ENCODE measurements at places on chromosomes 12 and 14.

- DNase-seq: no peak
These were observed 3.2 kb upstream of the TBX5 start for GRCh38 chr12:114408886-114409851.

GRCh38 chr14:58082491-58083098 is 69.4 kb downstream of the ARMH4 start:
- DNase-seq: no peak

- no peak for DNase-seq
These were observed 103.1 kb downstream of the RFLNA start for GRCh38 chr12:124397807-124398577.

DNA sequence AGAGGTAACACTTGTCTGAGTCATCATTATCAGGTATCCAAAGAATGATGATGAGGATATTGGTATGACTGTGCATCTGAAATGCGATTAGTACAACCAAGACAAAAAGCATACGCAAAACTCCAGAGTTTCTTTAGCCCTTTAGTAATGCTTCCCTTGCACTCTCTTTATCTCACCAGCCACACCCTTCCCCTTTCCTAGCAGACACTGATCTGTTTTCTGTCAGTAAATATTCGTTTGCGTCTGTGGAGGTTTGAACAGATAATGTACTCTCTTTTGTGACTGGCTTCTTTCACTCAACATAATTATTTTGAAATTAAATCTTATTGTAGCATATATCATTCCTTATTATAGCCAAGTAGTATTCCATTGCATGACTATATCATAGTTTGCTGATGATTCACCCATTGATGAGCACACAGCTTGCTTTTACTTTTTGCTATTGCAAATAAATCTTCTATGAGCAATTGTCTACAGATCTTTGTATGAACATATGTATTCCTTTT is 775.7 kb downstream of the SLC6A15 start:
- DNase-seq: no peak
